ENCODE measurements at places on chromosomes 6 and 20. TPM values are rescaled to one million over a fixed set of nuclear protein-coding genes. Genes with fewer than 3 reads are reported as not detected.

DNA sequence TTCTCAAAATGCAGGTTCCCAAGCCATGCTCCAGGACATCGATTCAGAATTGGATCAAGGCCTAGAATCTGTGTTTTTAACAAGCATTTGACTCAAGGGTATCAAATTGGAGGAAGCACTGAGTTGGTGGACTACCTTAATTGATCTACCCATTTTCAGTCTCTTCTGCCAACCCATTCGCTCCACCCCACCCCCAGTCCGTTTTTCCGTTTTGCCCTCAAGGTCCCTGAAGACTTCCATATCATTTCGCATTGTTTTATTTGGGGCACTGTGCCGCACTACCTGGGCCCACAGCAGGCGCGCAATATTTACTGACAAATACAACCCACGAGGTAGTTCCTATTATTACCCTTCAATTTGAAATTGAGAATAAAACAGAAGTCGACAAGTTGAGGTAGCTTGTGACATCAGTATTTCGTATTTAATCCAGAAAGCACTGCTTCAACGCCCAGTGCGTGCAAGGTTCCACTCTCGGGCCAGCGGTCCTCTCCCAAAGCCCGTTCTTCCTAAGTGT, 557 bp upstream of the DHX35 start:
- H3K4me3 ChIP-seq: peak overlapping the region; percentile 57
- H3K27me3 ChIP-seq: no peaks in the 10 kb centered on the region
- H3K27ac ChIP-seq: peak overlapping the region; percentile 89

Gene SPATA25
- total RNA-seq: 7.6 TPM

Gene ZC2HC1B
- not detected for total RNA-seq

DNA sequence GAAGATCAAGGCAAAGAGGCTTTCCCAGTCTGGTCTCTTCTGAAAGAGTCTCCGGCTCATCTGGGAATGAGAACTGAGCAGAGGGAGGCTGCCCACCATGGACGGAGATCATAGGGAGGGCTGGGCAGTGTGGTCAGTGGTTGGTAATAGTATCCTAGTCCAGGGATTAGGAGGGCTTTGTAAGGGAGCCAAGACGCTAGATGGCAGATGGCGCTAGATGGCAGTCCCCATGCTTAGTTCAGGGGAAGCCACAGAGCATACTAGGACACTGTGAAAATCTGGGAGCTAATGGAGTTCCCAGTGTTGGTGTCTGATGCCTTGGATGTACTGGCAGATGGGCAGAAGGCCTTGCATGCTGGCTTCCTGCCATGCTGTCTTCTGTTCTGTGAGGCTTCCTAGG, 21.7 kb upstream of the DAAM2 start:
- H3K27me3 ChIP-seq: no peaks in the 10 kb centered on the region
- no peak for DNase-seq

Gene CRIP3
- total RNA-seq: 6.3 TPM

- DNase-seq: peak; percentile 86
- no peaks in the 10 kb centered on the region for H3K36me3 ChIP-seq
- peak within 1 kb of the TSS; percentile 70 for H3K4me3 ChIP-seq
- peak within 1 kb of the TSS; percentile 53 for H3K27ac ChIP-seq
These were observed at the start of gene SNAI1 for GRCh38 chr20:49982346-49983122. Gene SNAI1 (plus strand): TSS chr20:49982980. CDS start chr20:49983060, 80 bp downstream.

GRCh38 chr6:80133020-80133419, 26.5 kb downstream of the BCKDHB start:
- no peak overlapping the region for H3K4me3 ChIP-seq
- peak; percentile 27 for DNase-seq
- H3K27ac ChIP-seq: no peak overlapping the region
- H3K36me3 ChIP-seq: peaks cover 12% of the 10 kb centered on the region
- H3K4me1 ChIP-seq: no peaks in the 10 kb centered on the region
- H3K27me3 ChIP-seq: no peaks in the 10 kb centered on the region

Gene POU5F1
- total RNA-seq: 1.2 TPM

- H3K27ac ChIP-seq: peak overlapping the region; percentile 84
- H3K36me3 ChIP-seq: no peaks in the 10 kb centered on the region
- peak overlapping the region; percentile 30 for H3K4me3 ChIP-seq
- H3K27me3 ChIP-seq: no peaks in the 10 kb centered on the region
These were observed 28.4 kb downstream of the PAQR8 start for GRCh38 chr6:52390361-52390727.

- H3K4me1 ChIP-seq: peaks cover 18% of the 10 kb centered on the region
- no peaks in the 10 kb centered on the region for H3K36me3 ChIP-seq
- no peak for DNase-seq
- H3K27ac ChIP-seq: no peak within 1 kb of the TSS
- H3K4me3 ChIP-seq: no peak within 1 kb of the TSS
These were observed at the start of gene PACSIN1 for GRCh38 chr6:34465531-34466241. Gene PACSIN1 (plus strand): TSS chr6:34466076. CDS start chr6:34526306, 60,230 bp downstream.

Gene FAXC
- total RNA-seq: 0.11 TPM

GRCh38 chr6:707576-708236, 14.8 kb upstream of the EXOC2 start:
- no peak for DNase-seq
- H3K4me3 ChIP-seq: no peak overlapping the region
- no peak overlapping the region for H3K27ac ChIP-seq

Gene CST2
- not detected for total RNA-seq

Gene RPL7L1
- total RNA-seq: 179 TPM

Gene ZNF341
- 1.1 TPM for total RNA-seq

DNA sequence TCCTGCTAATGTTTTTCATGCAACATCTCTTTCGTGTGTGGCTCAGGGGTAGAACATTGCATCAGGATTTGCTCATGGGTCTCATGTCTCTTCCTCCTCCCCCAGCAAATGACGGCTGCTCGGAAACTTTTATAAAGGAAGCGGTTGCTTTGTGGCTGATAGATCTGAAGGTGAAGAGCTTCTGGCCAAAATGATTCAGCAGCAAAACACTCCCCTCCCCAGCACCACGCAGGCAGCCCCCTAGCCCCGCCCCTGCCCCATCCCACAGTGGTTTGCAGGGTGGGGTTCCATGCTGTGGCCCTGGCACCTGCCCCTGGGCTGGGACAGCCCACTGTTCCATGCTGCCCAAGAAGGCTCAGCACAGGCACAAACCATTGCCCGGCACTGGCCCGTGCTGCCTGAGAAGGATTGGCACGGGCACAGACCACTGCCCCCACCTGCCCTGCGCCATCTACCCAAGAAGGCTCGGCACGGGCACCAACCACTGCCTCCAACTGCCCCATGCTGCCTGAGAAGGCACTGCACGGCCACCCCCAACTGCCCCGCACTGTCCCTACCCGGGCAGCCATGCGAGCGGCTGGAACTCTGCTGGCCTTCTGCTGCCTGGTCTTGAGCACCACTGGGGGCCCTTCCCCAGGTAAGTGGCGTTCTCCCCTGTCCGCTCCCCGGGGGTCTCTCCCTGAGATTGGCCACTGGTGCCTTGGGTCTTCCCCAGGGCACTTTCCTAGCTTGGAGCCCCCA, at the start of gene CST7:
Gene CST7, plus strand, starts transcription at position 331 of the 741 bp plus-strand sequence. Its CDS starts 237 bp downstream, at position 568.
- H3K27ac ChIP-seq: no peak within 1 kb of the TSS
- H3K27me3 ChIP-seq: peaks cover 7% of the 10 kb centered on the region
- no peak for DNase-seq
- H3K4me3 ChIP-seq: no peak within 1 kb of the TSS

DNA sequence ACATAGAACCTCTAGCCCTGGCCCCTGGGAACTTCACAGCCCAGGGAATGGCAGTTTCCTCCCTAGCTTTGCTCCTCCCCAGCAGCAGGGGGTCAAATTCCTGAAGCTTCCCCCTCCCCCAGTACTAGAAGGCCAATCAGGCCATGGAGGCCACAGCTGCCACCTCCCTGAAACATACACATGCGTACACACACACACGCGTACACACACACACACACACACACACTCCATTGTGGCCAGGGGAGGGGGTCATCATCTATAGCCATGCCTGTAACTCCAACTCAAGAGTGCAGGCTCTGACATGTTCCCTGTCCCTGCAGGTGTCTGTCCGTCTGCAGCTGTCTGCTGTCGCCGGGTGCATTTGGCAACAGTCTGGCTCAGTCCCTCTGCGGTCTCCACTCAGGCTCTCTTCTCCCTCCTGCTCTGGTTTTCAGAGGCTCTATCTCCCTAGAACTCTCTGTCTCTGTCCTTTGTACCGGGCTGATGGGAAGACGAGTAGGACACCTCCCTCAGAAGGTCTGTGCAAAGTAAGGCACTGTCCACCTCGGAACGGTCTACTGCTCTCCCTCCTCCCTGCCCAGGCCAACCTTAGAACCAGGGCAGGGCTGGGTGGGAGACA, 1.4 kb downstream of the LRFN2 start:
- H3K27ac ChIP-seq: no peak overlapping the region
- H3K4me1 ChIP-seq: 0 out of 2 replicates have a peak, but pooled peaks cover 7% of the 10 kb centered on the region
- peaks cover 43% of the 10 kb centered on the region for H3K27me3 ChIP-seq
- no peaks in the 10 kb centered on the region for H3K36me3 ChIP-seq
- no peak overlapping the region for H3K4me3 ChIP-seq

DNA sequence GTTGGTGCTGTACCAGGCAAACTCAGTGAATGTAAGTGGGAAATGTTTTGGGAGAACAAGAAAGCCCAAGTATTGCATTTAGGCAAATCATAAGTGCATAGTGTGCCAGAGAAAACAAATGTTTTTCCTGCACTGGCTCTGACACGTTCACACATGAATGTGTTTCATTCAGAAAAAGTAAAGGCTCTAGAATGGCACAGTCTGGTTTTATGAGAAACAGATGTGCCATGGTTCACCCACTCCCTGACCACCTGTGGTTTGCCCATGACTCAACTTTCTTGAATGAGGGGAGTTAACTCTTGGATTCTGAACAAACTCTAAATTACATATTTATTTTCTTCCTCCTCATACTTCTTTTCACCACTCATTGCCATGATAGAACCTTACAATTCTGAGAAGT, 126.9 kb downstream of the KCNQ5 start:
- H3K27me3 ChIP-seq: no peaks in the 10 kb centered on the region
- no peak for DNase-seq
- H3K4me3 ChIP-seq: no peak overlapping the region
- H3K27ac ChIP-seq: no peak overlapping the region

Gene STMN3
- total RNA-seq: 28.1 TPM

Data from HepG2 (cell line).